OCI-LY7 (cell line): ENCODE measurements at places on chromosomes 11 and 22.

DNA sequence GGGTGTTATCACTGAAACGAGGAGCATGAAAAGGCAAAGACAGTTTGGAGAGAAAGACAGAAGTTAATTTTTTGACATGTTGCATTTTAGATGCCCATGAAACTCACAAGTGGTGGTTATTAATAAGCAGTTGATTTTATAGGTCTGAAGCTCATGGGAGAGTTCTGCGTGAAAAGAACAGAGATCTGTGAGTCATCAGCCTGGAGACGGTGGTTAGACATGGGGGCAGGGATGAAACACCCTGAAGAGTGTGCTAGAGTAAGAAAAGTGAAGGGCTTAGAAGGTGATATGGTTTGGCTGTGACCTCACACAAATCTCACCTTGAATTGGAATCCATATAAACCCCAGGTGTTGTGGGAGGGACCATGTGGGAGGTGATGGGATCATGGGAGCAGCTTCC lies 289.1 kb upstream of the ISX start:
- no peak for DNase-seq

DNA sequence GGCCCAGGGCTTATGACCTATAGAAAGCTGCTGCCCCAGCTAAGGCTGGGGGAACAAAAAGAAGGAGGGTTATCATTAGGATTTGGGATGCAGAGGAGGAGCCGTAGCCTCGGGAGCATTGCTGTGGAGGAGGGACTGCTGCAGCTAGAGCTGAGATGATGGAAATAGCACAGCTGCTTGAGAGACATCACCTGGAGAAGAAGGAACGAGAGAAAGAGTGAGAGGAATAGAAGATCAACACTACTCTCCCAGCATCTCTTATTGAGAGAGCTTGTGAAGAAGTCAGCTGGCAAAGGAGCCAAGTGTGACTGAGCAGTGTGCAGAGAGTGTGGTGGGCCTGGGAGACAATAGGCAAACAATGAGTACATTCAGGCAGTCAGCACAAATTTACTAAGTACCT lies 100.7 kb upstream of the PLET1 start:
- no peak for DNase-seq

GRCh38 chr11:17687946-17688670 lies 31.3 kb upstream of the MYOD1 start:
- DNase-seq: no peak

DNA sequence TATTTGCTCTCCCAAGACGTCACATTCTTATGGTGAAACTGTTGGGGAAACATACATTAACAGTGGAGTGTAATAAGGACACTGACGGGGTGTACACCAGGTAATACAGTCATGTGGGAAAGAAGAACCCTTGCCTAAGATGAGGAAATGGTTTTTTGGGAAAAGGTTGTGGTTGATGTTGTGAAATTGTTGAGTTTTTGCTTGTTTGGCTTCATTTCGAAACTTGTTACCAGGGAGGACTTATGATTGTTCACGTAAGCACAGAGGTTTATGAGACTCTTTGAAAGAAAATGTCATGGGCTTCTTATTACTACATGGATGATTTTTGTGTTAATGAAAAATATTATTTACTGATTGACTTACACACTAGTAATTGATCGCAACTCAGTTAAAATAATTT lies 16.8 kb downstream of the ANO3 start:
- DNase-seq: no peak

- DNase-seq: no peak
These were observed 241.2 kb upstream of the NARS2 start for GRCh38 chr11:78815831-78816230.

GRCh38 chr11:2976294-2977063 lies 15.7 kb downstream of the NAP1L4 start:
- DNase-seq: no peak

GRCh38 chr22:16776080-16776479 lies 49.1 kb downstream of the XKR3 start:
- no peak for DNase-seq

DNA sequence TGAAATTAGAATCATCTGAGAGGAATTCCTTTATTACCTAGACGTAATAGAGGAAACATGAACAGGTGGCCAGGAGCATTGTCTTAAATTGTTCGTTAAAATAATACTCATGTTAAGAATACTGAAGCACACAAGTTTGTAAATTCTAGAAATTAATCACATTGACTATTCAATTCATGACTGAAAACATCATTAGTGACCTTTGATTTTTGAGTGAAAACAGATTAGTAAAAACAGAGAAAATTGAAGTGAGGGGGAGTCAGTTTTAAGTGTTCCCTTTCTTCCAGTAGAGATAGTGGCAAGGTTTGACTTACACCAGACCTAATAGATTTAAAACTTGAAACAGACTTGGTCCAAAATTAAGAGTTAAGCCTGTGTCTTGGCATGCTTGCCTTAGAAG lies 1.4 kb downstream of the ZFP91 start:
- no peak for DNase-seq

- DNase-seq: no peak
These were observed 38.8 kb upstream of the PHF21A start for GRCh38 chr11:46160100-46160499.

- DNase-seq: no peak
These were observed 83.1 kb downstream of the RCN1 start for GRCh38 chr11:32173977-32174376.

- no peak for DNase-seq
These were observed 22.6 kb downstream of the DAGLA start for GRCh38 chr11:61702701-61703312.

DNA sequence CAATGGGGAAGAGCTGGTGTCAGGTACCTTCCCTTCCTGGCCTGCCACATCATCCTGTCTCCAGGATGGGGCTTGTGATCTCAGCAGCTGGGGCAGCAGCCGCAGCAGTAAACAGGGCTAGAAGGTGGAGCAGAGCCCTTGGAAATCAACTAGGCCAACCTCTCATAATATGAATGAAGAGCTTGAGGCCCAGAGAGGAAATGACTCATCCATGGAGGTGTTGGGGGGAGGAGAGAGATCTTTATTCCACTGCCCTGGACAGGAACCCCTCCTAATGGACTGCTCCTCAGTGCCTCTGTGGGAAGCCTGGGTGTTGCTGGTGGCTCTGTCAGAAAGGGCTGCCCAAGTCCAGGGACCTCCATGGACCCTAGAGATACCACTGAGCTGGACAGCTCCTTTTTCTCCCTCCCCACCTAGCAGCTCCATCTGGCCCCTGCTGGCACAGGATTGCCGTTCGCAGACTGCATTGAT lies 111.8 kb downstream of the OSBP2 start:
- no peak for DNase-seq

DNA sequence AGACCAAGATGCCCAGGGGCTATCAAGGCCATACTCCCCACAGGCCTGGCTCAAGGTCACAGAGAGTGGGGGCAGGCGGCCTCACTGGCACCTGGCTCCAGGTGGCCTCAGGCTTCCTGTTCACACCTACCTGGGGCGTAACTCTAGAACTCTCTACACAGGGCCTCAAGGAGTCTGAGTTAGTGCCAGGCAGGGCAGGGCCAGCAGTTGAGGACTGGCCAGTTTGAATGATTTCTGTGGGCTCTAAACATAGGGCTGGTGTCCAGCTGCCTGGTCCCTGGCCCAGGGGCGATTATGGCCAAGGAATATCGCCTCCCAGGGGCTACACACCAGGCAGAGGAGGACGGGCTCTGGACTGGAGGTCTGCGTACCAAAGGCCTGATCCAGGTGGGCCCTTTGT lies 79.2 kb downstream of the WNT7B start:
- no peak for DNase-seq

GRCh38 chr11:107092667-107093066 lies 74.4 kb upstream of the GUCY1A2 start:
- no peak for DNase-seq

GRCh38 chr22:32469799-32470212 lies 4.8 kb upstream of the FBXO7 start:
- DNase-seq: no peak

- DNase-seq: peak; percentile 65
These were observed 53.9 kb upstream of the CEP126 start for GRCh38 chr11:101860696-101861427.

DNA sequence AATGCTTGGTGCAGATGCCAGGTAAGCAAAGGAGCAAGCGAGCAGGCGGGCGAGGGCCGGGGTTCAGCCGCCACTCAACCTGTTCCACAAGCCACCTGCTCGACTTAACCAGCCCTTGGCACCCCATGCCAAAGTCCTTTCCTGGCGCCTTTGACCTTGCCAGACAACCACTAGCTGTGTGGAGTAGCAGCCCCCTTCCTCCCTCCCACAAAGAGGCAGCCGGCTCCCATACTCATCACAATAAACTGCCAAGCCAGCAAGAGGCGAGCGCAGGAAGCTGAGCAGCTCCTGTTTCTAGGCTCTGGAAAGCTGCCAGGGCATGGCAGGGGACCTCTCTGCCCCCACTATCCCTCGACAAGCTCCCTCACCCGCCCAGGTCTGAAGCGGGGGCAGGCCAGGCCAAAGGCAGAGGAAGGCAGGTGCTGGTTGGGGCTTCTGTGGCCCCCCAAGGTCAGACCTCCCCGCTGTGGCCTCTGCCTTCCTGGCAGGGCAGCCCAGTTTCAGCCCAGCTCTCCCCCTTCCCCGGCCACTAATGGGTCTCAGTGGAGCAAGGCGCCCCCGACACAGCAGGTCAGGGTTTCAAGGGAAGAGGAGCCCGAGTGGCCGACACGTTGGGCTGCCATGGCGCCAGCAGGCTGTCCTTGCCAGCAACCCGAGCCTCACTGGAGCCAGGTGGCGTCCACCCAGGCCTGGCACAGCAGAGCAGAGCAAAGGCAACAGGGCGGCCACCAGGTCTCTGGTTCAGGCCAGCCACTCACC lies 15.3 kb downstream of the MACROD1 start:
- DNase-seq: no peak

DNA sequence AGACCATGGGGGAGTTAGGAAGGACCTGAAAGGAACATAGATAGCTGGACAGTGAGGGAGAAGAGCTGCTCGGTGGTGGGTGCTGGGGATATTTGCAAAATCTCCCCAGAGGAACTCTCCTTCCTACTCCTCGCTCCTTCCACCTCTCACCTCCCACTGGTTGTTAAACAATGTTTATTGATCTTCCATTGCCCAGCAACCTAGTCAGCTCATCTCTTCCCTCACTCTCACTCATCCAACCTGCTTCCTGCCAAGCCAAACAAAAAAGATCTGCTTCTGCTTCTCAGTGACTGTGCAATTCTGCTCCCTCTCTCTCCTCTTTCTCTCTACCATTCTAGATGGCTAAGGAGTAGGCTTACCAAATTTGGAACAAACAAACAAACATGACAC lies 115.0 kb downstream of the SLC1A2 start:
- no peak for DNase-seq

- DNase-seq: no peak
These were observed 198.3 kb upstream of the PGR start for GRCh38 chr11:101327908-101328307.

DNA sequence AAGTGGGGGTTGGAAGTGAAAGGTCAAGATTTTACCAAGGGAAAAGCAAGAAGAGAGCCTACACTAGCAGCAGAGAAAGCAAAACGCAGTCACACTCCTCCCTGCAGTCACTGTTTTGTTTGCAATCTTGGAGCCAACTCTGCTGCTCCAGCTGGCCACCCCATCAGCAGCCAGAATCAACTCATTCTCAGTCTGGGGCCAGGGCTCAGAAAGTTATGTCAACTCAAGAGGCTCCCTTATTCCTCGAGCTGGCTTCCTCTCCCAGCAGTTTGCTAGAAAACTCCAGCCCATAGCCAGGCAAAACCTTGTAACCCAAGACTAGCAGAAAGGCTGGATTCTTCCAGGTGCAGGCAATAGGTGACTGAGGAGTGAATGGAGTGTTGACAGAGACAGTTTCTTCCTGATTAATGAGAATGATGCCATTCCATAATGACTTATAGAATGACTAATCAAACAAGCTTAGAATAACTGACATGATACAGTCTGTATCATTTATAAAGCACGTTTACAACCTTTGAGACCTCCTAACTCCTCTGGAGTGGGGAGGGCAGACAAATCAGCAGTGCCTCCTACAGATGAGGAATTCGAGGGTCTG lies 53.4 kb downstream of the P4HA3 start:
- no peak for DNase-seq

GRCh38 chr11:92557879-92558278 lies 333.3 kb downstream of the FAT3 start:
- DNase-seq: no peak

- DNase-seq: no peak
These were observed 771.1 kb upstream of the LUZP2 start for GRCh38 chr11:23725752-23726151.

DNA sequence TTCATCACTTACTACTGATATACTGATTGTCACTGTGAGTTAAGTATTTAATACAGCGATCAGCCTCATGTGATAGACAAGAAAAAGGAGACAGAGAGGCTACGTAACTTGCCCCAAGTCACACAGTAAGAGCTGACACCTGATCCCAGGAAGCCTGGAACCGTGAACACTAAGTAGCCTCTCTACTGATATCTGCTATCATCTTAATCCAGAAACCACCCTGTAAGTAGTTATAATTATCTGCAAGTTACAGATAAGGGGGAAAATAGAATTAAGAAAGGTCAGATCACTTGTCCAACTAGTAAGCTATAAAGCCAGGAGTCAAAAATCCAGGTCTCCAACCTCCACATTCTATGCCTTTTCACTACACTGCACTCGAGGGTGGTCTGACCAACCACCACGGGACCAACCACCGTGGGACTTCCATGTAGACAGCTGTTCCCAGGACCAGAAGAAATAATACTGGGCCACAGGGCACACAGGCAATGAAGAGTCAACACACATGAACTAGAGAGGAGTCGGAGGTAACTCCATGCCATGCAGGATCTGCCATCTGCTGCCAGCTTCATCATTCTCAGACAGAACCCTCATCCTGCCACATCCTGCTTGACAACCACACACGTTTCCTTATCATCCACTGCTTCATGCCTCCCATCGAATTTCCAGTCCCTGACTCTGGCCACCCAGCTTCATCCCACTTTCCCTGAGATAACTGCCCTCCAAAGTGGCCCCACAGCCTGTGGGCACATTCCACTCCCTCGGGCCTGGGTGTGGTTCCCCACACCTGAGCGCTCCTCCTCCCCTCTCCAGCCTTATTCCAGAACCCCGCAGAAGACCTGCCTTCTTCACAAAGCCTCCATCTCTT lies 58.6 kb downstream of the MICAL3 start:
- DNase-seq: no peak

DNA sequence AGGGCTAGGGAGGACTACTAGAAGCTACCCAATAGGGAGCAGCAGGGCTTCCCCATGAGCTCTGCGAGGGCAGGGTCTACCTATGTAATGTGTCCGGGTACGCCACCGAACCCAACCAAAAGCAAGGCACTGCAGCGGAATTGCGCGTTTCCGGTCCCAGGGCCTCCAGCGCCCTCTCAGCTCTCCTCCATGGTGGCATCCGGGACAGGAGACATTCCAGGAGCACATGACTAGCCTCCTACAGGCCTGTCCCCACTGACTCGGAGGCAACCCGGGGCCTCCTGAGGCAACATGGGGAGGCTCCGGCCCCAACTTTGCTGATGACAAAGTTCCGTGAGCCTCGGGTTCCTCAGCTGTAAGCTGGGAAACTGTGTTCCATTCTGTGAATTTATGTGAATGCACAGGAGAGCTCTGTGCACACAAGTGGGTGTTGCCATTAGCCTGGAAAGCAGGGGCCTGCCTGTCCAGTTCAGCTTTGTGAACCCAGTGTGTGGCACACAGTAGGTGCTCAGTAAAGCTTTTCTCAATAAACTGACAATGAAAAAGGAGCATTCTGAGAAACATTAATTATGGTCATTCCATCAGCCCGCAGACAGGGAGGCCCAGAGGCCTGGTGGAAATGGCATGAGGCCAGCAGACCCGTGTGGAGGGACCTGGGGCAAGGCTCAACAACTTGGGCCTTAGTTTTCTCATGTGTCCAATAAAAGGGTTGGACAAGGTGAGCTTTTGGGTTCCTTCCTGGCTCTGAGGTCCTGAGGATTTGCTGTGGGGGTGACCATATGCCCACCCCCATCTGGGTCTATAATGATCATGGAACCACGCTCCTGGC lies 50.3 kb downstream of the CHRDL2 start:
- no peak for DNase-seq
